ENCODE measurements at places on chromosomes 6 and 20.
A peak's percentile ranks its signal among the peaks of the same experiment; 100 is the strongest.

DNA sequence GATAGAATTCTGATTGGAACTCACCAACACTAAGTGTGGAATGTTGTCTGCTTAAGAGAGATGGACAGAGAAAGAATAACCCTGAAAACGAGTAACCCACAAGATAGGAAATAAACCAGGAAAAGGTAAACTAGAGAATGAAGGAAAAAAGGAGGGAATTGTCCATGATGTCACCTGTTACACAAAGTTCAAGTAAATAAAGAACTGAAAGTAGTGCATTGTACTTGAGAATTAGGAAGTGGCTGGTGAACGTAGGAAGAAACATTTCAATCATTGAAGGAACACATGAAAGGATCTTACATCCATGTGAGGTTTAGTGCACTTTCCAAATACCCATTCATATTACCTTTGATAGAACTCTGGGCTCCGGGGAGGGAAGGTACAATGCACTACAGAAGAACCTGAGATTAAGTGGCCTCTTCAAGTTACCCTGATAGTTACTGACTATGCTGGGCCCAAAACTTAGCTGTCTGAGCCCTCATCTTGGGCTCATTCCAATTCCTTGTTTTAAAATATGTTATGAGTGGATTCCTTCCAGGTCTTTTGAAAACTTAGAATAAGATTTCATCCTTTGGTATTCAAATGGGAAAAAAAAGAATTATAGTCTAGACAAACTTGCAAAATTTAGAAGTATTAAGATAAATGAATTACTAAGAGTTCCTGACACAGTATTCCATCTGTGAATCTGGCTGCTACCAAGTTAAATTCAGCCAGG lies 1.1 kb upstream of the STX7 start:
- H3K4me1 ChIP-seq, result peaks cover 12% of the 10 kb centered on the region
- no peaks in the 10 kb centered on the region for H3K36me3 ChIP-seq
- H3K27me3 ChIP-seq, result no peaks in the 10 kb centered on the region
- peak overlapping the region; percentile 90 for H3K27ac ChIP-seq
- DNase-seq, result no peak
- peak overlapping the region; percentile 70 for H3K4me3 ChIP-seq

- no peak overlapping the region for H3K27ac ChIP-seq
- no peak for DNase-seq
- H3K27me3 ChIP-seq, result peaks cover 2% of the 10 kb centered on the region
- no peaks in the 10 kb centered on the region for H3K4me1 ChIP-seq
Observed at GRCh38 chr20:10004900-10005299, 29.9 kb upstream of the ANKEF1 start.

- H3K36me3 ChIP-seq, result no peaks in the 10 kb centered on the region
- H3K27me3 ChIP-seq, result no peaks in the 10 kb centered on the region
- no peaks in the 10 kb centered on the region for H3K4me1 ChIP-seq
- peak overlapping the region; percentile 22 for H3K4me3 ChIP-seq
- DNase-seq, result no peak
Observed at GRCh38 chr20:21514553-21515251, 838 bp upstream of the NKX2-2 start.

GRCh38 chr6:53524455-53524815 lies 20.5 kb downstream of the GCLC start:
- no peak overlapping the region for H3K4me3 ChIP-seq
- peaks cover 3% of the 10 kb centered on the region for H3K36me3 ChIP-seq
- no peak for DNase-seq
- H3K27me3 ChIP-seq, result no peaks in the 10 kb centered on the region
- peaks cover 8% of the 10 kb centered on the region for H3K4me1 ChIP-seq

DNA sequence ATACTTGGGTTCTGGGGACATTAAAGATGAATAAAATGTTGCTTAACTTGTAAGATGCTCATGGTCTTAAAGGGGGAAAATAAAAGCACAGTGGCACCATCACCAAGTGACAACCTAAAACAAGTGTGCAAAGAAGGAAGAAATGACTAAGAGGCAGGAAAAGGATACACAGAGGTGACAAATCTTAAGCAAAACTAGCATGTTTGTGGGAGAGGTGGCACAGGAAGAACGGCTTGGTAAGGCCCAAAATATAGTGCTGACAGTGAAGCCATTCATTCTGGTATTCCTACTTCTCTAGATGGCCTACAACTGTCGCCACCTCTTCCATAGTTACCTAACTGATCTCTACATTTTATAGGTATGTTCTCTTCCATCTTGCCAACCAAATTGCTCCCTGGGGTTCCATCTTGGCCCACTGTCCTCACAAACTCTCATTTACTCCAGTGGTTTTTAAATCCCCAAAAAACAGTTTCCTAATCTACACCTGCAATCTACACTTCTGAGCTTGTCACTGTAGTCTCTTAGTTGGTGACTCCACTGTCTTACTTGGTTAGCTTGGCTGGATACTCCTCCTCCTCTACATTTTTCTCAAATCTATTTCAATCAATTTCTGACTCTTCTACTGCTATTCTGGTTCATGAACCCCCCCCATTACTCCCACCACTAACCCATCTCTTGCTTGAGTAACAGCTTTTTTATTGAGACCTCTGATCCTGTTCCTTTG lies 33.5 kb downstream of the FAM8A1 start:
- no peaks in the 10 kb centered on the region for H3K27me3 ChIP-seq
- no peak for DNase-seq
- peaks cover 3% of the 10 kb centered on the region for H3K36me3 ChIP-seq
- H3K4me1 ChIP-seq, result peaks cover 16% of the 10 kb centered on the region
- no peak overlapping the region for H3K27ac ChIP-seq

DNA sequence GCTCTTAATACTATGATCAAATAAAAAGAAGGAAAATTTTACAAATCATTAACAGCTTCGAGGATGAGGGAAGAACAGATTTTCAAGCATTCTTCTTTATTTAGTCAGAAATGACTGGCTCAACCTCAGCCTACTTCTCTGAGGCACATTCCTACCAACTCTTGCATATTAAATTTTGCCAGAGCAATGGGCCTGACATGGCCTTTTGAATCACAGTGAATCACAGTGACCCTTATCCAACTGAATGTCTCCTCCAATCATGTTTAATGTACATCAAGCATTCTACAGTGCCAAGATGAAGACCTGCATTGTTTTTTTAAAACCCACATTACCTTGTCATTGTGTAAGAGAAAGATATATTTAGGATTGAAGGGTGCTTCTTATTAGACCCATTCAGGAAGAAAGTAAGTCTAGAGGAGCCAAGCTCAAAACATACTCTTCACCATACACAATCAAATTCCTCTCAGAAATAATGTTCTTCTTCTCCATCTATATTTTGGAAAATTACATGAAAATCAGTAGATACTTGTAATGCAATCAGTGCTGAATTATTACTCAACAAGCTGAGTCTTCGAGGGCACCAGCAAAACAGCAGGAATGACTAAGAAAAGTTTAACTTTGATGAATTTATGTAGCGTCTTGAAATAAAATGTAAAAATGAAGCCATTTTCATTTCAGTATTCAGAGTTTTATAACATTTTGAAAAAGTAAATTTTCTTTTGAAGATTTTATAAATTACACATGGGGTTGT lies 44.1 kb upstream of the MOXD1 start:
- DNase-seq, result no peak
- no peaks in the 10 kb centered on the region for H3K36me3 ChIP-seq
- no peaks in the 10 kb centered on the region for H3K4me1 ChIP-seq
- no peaks in the 10 kb centered on the region for H3K27me3 ChIP-seq
- no peak overlapping the region for H3K4me3 ChIP-seq
- H3K27ac ChIP-seq, result no peak overlapping the region

DNA sequence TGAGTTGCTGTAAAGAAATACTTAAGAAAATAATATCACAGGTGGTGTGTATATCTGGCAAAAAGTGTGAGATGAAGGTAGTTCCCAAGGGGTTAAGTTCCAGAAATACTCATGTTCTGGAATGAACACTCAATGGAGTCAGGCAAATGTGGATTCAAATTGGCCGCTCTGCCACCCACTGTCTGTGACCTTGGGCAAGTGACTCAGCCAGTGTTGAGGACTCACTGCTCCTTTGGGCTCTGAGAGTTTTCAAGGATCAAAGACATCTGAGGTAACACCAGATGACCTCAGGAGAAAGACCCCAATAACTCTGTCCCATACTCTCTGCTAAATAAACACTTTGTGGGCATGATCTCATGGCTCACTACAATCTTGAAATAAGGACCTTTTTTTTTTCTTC lies 59.2 kb upstream of the EYA2 start:
- H3K4me1 ChIP-seq, result no peaks in the 10 kb centered on the region
- no peaks in the 10 kb centered on the region for H3K36me3 ChIP-seq
- H3K27ac ChIP-seq, result no peak overlapping the region
- peaks cover 3% of the 10 kb centered on the region for H3K27me3 ChIP-seq

DNA sequence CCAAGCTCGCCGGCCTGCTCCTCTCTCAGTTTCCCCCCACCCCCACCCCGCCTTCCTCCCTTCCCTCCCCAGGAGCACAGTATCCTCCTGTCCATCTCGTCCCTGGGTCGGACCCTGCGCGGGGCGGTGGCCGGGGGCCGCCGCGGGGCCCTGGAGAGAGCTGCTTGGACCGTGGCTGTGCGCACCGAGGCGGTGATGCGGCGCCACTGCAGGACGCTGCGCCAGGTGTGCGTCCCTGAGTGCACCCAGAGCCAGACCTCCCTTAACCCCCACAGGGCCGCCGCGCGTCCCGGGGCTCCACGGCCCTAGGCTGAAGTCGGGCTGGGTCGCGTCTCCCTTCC lies 2.2 kb downstream of the C20orf204 start:
- peaks cover 26% of the 10 kb centered on the region for H3K4me1 ChIP-seq
- peak overlapping the region; percentile 81 for H3K4me3 ChIP-seq
- no peak for DNase-seq
- H3K27me3 ChIP-seq, result no peaks in the 10 kb centered on the region
- H3K36me3 ChIP-seq, result no peaks in the 10 kb centered on the region
- H3K27ac ChIP-seq, result peak overlapping the region; percentile 57

- H3K36me3 ChIP-seq, result no peaks in the 10 kb centered on the region
- peak; percentile 38 for DNase-seq
- no peak overlapping the region for H3K27ac ChIP-seq
- H3K4me3 ChIP-seq, result no peak overlapping the region
- H3K4me1 ChIP-seq, result peaks cover 13% of the 10 kb centered on the region
Observed at GRCh38 chr6:134080171-134080795, 27.9 kb upstream of the SLC2A12 start.

All from Caco-2 (cell line).